ENCODE measurements at places on chromosomes 6 and 20.

DNA sequence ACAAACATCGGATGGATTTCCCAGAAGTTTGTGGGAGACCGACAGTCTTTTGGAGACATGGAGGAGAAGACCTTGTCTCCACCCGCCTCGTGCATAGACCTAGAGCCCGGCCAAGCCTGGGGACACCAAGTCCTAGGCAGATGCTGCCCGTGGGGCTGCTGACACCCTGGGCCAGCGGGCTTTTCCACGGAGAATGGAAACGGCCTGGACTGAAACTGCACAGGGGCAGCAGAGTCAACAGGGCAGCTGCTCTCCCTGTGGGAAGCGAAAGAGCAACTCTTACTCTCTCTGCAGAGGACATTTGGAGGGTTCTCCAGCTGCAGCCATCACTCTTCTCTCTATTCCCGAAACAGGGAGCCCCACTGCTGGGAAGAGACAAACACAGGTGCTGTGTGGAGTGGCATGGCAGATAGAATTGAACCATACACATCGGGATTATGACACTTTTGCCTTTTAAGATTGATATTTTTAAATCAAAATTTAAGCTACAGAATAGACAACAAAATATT, 401.2 kb downstream of the THBS2 start:
- no peak for DNase-seq

DNA sequence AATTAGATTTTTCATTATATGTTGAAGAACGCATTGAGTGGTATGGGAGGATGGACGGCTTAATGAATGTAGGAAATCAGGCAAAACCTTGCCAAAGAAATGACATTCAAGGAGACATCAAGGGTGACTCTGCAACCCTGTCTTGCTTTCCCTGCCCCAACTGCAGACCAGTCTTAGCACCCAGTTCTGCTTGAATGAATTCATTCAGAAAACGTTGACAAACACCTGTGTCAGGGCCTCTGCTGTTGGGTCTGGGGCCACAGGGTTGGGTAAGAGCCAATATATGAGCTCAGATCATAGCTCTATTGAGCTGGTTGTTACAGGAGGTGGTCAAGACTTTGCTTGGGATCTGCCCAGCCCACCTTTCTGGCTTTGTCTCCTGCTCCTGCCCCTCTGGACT, 7.7 kb upstream of the ASXL1 start:
- peak; percentile 2 for DNase-seq

DNA sequence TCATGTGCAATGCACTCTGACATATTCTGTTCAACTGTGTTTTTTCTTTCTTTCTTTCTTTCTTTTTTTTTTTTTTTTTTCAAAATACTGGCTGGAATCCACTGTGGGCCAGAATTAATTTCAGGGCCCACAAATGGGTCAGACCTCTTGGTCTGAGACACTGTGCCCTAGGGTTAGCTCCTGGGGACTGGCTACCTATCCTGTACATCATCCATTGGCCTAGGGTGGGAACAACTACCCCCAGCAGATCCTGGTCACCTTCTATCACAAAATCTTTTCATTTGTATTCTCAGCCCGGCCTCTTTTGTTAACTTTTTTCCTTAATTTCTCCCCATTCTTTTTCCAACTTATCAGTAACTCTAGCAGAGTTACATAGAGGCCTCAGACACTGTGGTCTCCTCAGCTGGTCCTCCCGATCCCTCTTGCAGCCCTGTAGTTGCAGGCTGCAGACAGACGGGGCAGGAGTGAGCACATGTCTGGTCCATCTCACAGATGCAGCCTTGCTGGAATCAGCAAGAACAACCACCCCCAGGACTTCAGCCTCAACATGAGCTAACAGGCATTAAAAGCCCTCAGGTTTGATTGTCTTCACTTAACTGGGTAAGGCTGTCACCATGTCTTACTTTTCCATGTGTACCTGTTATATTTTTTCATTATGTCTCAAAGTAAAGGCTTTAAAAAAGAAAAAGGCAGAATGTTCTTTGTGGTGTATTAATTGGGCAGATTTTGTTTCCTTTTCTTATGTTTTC, 41.3 kb downstream of the TXLNB start:
- peak; percentile 64 for DNase-seq

DNA sequence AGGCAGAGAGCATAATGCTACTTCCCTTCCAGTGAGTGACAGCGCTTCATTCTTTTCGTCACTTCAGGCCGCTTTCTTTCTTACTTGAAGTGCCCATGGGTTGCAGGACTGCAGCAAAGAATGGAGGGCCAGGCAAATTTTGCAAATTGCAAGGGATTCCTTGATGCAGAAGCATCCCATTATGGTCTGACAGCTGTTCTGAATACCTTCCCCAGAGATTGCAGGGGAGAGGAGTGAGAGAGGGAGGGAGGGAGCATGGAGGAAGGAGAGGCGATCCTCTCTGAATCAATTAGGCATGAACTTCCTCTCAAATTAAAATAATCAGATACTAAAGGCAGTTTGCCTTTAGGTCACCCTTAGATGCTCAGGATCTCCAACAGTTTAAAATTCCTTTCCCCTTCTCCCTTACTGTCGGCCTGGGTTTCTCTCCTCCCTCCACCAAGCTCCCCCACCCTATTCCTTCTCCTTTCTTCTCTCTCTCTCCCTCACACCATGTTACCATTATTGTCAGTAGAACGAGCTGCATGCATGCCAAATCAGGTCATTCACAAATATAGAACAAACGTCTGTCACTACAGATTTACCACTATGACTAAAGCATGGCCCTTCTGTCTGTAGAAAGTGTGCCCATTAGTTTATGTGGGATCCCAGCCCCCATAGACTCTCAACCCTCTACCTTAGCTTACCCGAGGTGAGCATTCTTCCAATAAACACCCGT, 289.2 kb downstream of the CD83 start:
- no peak for DNase-seq

DNA sequence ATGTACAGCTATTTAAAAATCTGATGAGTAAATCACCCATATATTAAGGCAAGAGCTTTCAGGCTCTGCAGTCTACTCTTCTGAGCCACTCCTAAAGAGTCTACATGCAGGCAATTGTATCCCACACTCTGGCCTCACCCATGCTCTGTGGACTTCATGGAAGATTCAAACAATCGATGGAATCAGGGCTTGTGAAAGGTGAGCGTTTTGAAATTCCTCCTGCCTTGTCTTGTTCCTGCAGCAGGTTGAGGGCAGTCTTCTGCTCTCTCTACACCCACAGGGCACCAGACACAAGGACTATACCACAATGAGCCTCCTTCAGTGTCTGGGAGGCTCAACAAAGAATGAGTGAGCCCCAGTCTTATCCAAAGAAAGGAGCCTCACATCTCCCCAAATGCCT, 51.1 kb downstream of the TBC1D7 start:
- no peak for DNase-seq

GRCh38 chr20:23290761-23291574, 59.6 kb upstream of the NXT1 start:
- DNase-seq = no peak

Measured in transverse colon (tissue), 4 donors.